ENCODE measurements at places on chromosomes 3 and 15.

DNA sequence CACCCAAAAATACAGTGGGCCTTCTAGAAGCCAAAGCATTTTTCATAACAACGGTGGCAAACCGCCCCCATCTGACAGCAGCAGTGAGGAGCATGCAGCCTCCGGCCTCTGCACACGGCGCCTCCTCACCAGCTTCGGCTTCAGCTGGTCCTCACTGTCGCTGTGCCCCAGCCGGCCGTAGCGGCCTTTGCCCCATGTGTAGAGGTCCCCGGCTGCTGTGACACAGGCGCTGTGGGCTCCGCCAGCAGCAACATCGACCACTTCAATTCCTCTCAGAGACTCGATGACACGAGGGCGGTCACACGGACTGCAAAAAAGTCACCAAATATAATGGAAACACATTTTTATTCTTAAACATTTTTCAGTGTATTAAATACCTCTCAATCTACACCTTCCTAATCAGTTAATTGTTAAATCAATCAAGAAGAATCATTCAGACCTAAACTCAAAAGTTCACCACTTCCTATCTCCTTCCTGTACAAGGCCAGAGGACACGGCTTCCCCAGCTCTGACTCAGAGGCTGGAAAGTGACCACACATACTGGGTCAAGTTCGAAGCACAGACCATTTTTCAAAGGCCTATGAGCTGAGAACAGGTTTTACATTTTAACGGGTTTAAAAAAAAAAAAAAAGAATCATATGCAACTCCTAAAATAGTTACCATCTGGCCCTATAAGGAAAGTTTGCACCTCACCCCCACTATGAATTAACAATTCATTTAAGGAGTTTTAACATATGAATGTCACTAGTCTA lies 33.6 kb upstream of the OCA2 start:
- no peak for DNase-seq

GRCh38 chr3:145035682-145036081 lies 1064.1 kb downstream of the DIPK2A start:
- DNase-seq: no peak

DNA sequence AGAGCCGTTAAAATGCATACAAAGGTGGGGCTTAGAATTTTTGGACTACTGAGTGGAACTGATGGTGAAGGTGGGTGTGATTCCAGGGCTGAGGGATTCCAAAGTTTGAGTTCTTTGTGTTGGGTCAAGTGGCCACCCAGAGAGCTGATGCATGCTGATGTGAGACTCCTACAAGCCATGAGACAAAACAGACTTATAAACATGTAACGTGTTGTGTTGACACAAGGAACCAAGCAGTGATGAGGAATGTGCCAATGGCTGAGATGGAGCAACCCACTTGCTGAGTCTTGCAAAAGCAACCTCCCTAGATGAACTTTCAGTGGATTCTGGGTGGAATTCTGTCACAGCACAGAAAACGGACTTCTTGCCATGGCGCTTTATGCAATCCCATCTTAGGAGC lies 289.0 kb downstream of the TLE3 start:
- DNase-seq: no peak

DNA sequence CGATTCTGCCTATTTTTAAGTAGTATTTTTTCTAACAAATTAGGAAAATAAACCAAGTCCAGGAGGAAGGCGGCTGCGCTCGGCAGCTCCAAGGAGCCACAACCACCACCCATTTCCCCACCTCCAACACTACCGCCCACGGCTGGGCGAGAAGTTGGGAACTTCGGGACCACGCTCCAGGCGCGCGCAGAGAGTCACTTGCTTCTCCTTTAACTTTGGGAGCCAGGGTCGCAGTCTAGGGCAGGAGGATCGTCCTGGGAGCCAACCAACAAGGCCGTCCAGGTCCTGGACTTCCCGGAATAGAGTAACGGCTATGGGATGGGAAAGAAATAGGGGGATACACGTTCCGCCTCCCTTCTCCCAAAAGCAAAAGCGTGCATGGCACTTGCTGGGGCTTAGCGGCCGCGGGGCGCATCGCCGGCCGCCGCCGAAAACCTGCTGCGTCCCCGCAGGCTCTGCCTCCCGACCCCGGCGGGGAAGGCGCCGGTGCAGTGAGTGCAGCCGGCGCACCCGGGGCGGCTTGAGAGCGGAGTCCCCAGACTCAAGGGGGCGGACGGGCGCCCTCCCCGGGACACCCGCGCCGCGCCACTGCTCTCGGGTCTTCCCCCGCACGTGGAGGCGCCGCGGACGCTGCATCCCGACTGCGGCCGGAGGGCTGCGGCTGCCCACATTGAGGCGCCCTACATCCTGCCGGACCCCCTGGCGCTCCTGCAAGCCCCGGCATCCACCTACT lies 699 bp downstream of the MEGF11 start:
- DNase-seq: no peak

- no peak for DNase-seq
Measured at GRCh38 chr3:120048355-120049041, 45.7 kb downstream of the GSK3B start.

- no peak for DNase-seq
Measured at GRCh38 chr3:194950906-194951628, 265.4 kb downstream of the FAM43A start.

GRCh38 chr15:87021751-87022150 lies 942.1 kb downstream of the AGBL1 start:
- no peak for DNase-seq
